Stimulated activated CD8-positive, alpha-beta memory T cell treated with anti-CD3 and anti-CD28 coated beads, Interleukin-12 subunit alpha, Interleukin-12 subunit beta, amount 100 ng/mL, for 4 hours (primary cell): ENCODE measurements at places on chromosomes 4 and X.

DNA sequence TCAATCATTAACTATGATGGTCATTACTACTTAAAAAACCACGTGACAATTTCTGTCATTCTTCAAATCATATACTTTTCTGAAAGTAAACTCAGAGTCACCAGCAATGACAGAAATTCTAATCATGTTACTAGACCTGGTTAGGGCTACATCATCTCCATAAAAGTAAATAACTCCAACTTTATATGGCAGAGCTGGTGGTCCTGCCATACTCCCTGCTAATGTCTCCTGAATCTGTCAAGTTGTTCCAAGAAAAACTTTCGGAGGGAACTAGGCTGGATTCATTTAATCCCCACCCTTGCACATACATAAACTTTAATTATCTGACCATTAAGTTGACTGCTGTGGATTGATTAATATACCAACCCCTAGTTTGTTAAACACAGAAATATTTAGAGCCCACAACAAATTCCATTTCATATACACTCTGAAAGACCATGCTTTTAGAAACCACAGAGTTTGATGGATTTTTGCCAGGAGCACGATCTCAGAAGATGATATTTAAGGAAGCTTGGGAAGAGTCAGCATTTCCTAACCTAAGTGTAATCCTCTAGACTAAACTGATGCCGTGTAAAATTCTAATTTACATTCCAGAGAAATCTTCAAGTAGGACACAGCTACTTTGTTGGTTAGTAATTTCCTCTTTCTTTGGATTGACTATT lies 577.0 kb downstream of the FAT4 start:
- no peak for DNase-seq

- no peak for DNase-seq
Measured at GRCh38 chrX:139831017-139831416, 101.8 kb downstream of the ATP11C start.

GRCh38 chrX:24204331-24204730 lies 54.8 kb downstream of the ZFX start:
- no peak for DNase-seq

DNA sequence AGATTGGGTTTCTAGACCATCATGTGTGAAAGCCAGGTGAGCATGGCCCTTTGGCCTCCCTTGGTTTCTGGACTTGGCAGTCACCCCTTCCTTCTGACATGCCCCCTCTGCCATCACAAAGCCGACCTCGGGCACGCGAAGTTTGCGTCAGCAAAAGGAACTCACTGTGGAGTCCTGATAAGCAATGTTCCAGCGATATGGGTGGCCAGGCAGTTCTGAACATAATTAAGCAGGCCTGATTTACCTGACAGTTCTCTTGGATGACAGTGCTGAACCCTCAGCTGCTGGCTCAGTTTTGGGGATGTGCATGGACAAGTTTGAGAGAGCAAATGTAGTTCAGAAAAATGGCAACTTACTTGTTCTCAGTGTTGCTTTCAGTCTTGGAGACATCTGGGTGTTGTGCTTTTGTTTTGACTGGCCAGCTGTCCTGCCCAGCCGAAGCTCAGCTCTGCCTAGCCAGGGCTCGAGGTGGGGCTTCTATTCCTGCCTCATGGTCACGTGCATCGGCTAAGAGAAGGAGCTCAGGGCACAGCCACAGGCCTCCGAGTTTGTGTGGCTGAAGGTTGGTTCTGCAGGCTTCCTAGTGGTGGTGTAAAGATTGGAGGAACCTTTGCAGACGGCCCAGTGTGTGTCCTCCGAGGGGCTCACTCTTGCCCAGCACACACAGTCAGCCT lies 78.3 kb downstream of the CLDN34 start:
- DNase-seq, result no peak

GRCh38 chr4:121950680-121951520 lies 960 bp downstream of the TRPC3 start:
- DNase-seq, result no peak

DNA sequence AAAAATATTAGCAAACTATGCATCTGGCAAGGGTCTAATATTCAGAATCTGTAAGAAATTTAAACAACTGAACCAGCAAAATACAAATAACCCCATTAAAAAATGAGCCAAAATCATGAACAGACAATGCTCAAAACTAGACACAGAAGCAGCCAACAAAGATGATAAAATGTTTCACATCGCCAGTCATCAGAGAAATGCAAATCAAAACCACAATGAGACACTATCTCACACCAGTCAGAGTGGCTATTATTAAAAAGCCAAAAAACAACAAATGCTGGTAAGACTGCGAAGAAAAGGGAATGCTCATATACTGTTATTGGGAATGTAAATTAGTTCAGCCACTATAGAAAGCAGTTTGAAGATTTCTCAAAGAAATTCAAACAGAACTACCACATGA lies 201.3 kb upstream of the CPEB2 start:
- DNase-seq, result no peak

- DNase-seq, result no peak
Measured at GRCh38 chrX:119410854-119411253, 11.7 kb downstream of the SLC25A43 start.

GRCh38 chr4:26719954-26720552 lies 136.2 kb downstream of the TBC1D19 start:
- no peak for DNase-seq
